ENCODE measurements at places on chromosomes 16 and 17.

GRCh38 chr16:29734786-29735185 lies 11.0 kb downstream of the C16orf54 start:
- DNase-seq = no peak

GRCh38 chr17:44909681-44910144 lies 5.6 kb downstream of the GFAP start:
- DNase-seq = no peak

DNA sequence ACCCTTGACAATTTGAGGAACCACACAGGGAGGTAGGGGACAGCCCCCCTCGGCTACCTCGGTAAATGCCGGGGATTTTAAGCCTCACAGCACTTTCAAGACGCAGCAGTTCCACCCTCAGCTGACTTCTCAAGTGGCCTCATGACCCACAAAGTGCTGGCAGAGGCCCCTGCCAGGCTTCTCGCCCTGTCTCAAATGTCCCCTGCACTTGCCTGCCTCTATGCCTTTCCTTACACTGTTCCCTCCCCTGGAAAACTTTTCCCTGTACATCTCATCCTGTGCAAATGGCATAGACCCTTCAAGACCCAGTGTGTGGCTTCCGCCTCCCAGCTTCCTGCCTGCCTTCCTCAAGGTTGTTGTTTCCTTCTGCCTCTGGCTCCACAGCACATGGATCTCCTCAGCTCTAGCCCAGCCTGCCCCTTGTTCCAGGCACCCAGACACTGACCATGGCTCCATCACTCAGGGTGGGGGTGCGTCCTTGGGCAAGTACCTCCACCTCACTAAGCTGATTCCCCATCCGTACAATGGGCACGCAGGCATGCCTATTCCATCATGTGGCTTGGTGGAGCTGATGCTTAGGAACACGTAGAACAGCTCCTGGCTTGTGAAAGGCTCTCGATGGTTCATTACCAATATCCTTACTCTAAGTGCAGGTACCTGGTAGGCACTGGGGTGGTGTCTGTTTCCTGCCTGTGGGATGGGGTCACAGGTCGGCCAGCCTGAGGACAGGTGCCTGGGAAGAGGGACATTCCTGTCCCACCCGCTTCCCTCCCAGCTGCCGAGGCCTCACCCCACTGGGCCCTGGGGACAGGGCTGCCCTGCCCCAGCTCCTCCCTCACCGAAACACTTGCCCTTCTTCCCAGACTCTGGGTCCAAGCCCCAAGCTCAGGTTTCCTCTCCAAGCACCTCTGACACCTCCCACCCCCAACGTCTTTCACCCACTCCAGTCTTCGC lies 24.0 kb downstream of the MMP15 start:
- DNase-seq = no peak

- no peak for DNase-seq
These were observed 89.1 kb upstream of the GNAO1 start for GRCh38 chr16:56102183-56102686.

- DNase-seq = no peak
These were observed 25.1 kb upstream of the TMC7 start for GRCh38 chr16:18958621-18959029.

DNA sequence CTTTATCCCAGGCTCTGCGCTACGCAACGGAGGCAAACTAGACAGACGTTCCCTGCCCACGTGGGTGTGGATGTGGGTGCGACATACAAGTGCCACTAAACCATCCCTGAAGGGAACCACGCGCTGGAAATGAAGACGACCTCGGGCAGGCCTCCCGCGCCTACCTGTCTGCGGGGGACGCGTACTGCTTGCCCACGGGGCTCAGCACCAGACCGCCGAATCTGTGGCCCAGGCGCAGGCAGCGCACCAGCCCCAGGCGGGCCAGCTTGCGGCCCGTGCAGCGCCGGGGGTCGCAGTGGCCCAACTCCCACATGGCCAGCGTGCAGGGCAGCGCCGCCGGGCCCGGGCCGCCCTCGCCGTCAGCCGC lies 480 bp downstream of the TSR3 start:
- no peak for DNase-seq

- DNase-seq = no peak
These were observed 12.1 kb upstream of the NDUFAB1 start for GRCh38 chr16:23608194-23608593.

DNA sequence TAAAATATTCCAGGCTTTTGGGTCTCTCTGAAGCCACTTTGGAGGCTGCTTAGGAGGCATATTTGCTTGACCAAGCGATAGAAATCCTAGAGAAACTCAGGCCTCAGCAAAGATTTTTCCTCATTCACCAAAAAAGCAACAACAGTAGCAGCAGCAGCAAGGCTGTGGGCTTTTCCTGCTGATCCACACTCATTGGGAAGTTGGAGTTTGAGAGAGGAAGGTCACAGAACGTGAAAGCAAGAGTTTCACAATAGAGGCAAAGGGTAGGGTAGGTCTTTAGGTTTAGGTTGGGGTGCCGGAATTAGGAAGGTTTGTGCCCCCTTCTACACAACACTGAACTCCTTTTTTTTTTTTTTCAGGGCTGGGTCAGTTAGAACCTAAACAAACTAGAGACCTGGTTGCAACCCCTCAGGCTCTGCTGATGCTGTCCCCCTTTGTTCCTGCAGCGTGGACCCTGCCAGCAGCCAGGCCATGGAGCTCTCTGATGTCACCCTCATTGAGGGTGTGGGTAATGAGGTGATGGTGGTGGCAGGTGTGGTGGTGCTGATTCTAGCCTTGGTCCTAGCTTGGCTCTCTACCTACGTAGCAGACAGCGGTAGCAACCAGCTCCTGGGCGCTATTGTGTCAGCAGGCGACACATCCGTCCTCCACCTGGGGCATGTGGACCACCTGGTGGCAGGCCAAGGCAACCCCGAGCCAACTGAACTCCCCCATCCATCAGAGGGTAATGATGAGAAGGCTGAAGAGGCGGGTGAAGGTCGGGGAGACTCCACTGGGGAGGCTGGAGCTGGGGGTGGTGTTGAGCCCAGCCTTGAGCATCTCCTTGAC lies 2.0 kb downstream of the TMUB2 start:
- no peak for DNase-seq

DNA sequence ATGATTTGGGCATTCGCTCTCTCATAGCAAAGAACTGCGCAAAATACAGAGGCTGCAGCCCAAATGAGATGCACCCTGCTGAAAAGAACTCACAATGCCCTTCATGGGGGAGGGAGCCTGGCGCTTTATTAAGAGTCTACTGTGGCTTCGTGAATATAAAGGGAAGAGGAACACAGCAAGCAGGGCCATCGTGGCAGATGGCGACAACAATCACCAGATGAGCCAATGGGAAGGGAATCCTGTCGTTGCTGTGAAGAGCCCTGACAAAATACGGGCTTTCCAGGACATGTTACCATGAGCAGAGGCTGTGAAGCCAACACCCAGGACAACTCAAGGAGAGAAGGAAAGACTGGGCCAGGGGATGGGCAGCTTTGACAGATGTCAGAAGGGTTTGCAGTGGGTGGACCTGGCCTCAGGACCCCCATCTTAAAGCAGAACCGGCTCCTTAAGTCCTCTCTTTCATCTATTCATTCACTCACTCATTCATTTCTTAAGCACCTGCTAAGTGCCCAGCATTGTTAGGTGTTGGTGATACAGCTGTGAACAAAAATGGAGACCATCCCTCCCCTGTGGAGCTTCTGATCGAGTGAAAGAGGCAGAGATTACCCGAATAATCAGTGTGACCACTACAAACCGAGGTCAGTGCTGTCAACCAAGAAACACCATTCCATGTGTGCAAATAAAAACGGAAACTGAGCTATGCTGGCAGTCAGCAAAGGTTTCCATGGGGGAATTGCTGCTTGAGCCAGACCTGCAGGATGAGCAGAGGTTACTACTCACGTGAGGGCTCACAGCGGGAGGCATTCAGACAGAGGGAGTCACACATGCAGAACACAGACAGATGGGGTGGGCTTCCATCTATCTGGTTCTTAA lies 125.8 kb downstream of the DYNLRB2 start:
- DNase-seq = no peak

GRCh38 chr16:27361987-27362386 lies 40.0 kb upstream of the IL21R start:
- DNase-seq = no peak

- DNase-seq = no peak
These were observed 17.3 kb upstream of the ATP6V0C start for GRCh38 chr16:2496223-2497115.

DNA sequence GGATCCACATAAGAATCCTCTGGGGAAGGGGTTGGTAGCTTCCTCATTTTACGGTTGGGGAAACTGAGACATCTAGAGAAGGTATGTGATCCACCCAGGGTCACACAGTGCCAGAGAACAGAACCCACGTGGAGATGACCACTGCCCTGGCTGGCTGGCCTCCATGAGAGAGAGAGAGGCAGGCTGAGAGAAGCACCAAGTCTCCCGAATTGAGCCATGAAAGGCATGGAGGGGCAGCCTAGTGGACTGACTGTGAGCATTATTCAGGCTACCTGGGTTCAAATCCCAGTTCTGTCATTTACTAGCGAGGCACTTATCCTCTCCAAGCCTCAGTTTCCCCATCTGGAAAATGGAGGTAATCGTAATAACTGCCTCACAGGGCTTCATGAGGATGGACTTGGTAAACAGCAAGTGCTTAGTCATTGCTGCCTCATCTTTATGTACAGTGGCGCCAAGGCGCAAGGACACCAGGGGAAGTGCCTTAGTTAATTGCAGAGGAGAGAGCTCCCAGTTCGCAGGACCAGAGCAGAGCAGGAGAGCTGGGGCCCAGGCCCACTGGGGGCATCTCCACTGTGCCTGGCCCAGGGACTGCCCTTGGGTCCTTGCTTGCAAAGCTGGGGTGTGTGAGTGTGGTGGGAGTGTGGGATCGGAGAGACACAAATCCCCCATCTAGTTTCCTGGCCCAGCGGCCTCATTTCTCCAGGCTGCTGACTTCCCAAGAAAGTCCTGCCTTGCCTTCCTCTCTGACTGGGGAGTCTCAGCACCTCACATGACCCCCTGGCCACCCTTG lies 61.2 kb downstream of the SNX20 start:
- DNase-seq = no peak

DNA sequence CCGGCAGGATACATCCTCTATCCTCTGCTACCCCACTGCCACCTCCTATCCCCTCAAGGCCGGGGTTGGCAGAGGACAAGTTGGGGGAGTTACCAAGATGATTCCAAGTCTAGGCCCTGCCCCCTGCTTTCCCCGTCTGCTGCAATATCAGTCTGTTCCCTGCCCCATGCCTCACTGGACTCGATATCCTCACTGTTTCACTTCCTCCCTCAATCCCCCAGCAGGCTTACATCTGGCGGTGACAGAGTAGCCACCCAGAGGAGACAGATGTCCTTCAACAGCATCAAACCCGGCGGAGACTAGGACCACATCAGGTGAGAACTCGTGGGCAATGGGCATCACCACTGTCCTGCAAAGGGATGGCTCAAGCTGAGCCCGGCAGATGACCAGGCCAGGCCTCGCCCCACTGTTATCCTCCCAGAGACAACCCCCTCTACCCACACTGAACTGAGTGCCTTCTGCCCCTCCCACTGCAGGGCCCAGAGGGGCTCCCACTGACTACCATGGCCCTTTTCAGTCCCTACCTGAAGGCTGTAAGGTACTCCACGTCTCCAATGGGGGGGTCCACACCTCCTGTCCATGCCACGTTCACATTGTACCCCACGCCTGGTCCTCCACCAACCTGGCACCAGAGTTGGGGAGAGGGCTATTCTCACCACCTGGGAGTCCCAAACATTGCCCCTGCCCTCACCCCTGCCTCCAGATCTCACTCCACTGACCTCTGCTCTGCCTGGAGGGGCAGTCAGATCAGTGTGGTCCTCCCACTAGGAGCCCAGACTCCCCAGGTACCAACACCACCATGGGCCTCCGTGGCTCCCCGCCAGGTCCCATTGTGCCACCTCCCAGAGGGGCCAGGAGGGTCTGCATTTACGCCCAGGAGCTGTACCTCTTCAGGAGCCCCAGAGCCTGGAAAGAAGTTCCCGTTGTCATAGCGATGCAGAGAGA lies 9.6 kb downstream of the G6PC3 start:
- no peak for DNase-seq

DNA sequence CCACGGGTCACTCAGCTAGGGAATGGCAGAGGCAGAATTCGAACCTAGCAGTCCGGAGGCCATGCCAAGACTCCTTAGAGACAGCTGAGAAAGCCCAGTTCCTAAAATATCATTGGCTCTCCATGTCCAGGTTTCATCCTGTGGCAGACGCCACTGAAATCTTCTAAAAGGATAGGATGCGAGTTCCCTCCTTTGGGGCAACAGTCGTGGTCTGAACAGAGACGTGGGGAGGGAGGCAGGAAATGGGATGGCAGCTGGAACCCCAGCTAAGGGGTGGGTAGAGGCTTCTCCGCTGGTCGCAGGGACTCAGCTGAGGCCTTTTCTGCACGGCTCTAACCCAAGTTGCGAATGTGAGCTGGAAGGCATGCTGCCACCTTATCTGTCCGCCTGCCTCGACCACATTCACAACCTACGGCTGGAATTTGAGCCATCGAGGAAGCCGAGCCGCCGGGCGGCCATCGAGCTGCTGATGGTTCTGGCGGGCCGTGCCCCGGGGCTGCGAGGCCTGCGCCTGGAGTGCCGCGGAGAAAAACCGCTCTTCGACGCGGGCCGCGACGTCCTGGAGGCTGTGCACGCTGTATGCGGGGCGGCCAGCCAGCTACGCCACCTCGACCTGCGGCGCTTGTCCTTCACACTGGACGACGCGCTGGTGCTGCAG lies 1.9 kb upstream of the HSF4 start:
- no peak for DNase-seq

GRCh38 chr17:70857351-70857750 lies 688.0 kb downstream of the KCNJ2 start:
- DNase-seq = no peak

- DNase-seq = no peak
These were observed 26.9 kb downstream of the IL4R start for GRCh38 chr16:27340654-27341053.

DNA sequence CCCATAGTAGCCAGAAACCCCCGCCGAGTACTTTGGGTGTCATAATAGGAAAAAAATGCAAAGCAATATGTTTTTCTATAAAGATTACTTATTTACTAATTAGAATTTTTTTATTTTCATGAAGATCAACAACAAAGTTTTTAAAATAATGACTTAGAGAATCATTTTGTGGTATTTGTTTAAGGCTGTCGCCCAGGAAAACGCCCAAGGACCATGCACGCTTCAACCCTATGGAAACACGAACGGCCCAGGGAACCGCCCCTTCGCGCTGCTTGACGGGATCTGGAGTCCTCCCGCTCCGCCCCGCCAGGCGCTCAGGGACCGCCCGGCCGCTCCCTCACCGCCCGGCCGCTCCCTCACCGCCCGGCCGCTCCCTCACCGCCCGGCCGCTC lies 408 bp upstream of the KPNA2 start:
- DNase-seq = peak; percentile 78

DNA sequence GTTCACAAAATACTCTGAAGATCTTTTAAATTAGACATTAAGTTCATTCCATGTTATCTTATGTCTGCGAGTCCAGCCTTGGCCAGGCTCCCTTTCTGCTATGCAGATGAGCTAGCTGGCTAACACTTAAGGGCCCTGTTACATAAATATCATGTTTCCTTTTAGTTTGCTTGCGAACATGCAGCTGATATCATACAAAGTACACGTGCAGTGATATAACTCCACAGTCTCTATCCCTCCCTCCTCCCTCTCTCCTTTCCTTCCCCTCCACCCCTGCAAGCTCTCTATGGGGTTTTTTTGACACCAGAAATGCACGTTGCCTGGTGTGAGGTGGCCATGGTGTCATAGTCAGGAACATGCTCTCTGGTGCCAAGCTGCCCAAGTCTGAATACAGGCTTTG lies 46.1 kb downstream of the ARHGAP17 start:
- DNase-seq = no peak

Measured in stimulated activated CD4-positive, alpha-beta T cell treated with anti-CD3 and anti-CD28 coated beads, TNF-alpha, amount 100 ng/mL, for 24 hours (primary cell).